ENCODE measurements at places on chromosomes 6 and 20.

GRCh38 chr6:22886650-22887581 is 317.6 kb downstream of the HDGFL1 start:
- no peak for DNase-seq

GRCh38 chr6:21870076-21870730 is 276.7 kb downstream of the SOX4 start:
- DNase-seq, result no peak

- DNase-seq, result no peak
Measured at GRCh38 chr6:19999319-20000191, 162.4 kb downstream of the ID4 start.

DNA sequence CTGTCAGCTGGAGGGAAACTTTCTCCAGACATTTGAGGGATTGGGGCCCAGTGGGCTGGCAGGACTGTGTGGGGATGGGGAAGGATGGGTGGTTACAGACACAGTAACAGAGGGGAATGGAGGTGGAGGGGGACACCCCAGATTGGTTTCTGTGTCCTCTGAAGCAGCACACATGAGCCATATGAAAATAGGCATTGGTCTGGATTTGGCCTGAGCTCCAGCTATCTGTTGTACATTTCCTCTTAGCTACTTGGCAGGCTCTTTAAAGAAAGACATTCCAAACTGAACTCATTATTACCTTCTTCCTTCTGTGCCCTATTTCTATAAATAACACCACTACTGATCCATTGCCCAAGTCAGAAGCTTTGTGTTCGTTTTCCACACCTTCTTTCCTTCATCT is 72.0 kb upstream of the PRL start:
- no peak for DNase-seq

DNA sequence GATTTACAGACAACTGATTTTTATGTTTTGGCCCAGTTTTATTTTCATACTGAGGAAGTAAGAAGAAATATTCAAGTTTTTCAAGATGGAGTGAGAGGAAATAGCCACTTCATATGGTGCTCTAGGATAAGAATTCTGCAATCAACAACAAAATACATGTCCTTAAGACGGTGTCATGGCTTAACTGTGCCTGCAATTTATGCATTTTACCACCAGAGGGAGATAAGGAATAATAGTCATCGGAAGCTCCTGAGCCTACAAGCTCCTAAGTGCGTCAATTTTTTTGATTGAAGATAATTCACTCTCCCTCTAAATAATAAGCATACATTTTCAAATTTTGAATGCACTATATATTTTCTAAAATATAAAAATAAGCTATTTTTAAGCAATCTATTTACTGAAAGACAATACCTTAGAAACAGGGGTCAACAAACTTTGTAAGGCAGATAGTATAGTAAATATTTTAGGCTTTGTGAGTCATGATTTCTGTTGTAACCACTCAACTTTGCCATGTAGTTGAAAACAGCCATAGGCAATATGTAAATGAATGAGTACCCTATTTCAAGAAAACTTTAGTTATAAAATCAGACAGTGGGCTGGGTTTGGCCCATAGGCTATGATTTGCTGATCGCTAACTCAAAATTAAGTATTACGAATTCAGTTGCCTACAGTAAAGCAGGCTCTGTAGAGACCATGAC is 230.9 kb upstream of the DTNBP1 start:
- DNase-seq, result no peak

GRCh38 chr6:16355699-16356446 is 117.5 kb downstream of the GMPR start:
- no peak for DNase-seq

GRCh38 chr6:25297039-25297441 is 17.9 kb downstream of the CARMIL1 start:
- DNase-seq, result no peak

GRCh38 chr6:2945153-2945452 is 26.3 kb downstream of the SERPINB6 start:
- DNase-seq, result no peak

GRCh38 chr6:105893741-105894140 is 192.4 kb upstream of the PRDM1 start:
- DNase-seq, result no peak

GRCh38 chr6:64050590-64050989 is 415.0 kb downstream of the PHF3 start:
- no peak for DNase-seq

GRCh38 chr6:45375449-45375848 is 2.3 kb downstream of the SUPT3H start:
- no peak for DNase-seq
